ENCODE measurements at places on chromosomes 1 and 21.

- DNase-seq = no peak
Observed at GRCh38 chr1:54499360-54500106, 48.5 kb upstream of the ACOT11 start.

GRCh38 chr1:3068564-3069431 is at the start of gene PRDM16:
Gene PRDM16 (plus strand): TSS chr1:3069203. CDS start chr1:3069260, 57 bp downstream.
- DNase-seq = peak; percentile 61

- DNase-seq = no peak
Observed at GRCh38 chr1:155003227-155003765, 694 bp downstream of the ZBTB7B start.

GRCh38 chr1:68166348-68166747 is 66.0 kb downstream of the WLS start:
- no peak for DNase-seq

DNA sequence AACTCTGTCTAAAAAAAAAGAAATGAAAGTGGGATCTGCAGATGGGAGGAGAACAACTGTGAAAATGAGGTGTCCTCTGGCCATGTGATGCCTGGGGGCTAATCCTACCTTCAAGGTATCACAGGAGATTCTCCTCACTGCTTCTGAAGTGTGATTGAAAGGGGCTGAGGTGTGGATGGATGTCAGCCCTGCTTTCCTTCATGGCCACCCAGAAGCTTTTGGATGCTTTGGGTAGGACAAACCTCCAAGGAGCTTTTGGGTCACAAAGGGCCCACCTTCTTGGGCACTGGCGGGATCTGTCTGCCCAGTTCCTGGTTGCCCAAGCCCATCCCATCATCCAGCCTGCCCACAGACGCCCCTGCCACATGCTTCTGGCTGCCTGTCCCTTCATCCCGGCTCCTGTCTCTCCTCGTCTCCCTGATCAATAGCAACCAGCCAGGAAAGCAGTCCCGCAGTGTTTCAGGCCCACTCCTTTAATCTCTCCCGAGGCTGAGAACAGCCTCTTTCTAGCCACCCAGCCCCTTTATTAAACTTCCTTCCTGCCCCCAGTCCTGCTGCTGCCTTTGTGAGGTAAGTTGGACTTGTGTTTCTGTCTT is 87.2 kb downstream of the MAN1C1 start:
- no peak for DNase-seq

DNA sequence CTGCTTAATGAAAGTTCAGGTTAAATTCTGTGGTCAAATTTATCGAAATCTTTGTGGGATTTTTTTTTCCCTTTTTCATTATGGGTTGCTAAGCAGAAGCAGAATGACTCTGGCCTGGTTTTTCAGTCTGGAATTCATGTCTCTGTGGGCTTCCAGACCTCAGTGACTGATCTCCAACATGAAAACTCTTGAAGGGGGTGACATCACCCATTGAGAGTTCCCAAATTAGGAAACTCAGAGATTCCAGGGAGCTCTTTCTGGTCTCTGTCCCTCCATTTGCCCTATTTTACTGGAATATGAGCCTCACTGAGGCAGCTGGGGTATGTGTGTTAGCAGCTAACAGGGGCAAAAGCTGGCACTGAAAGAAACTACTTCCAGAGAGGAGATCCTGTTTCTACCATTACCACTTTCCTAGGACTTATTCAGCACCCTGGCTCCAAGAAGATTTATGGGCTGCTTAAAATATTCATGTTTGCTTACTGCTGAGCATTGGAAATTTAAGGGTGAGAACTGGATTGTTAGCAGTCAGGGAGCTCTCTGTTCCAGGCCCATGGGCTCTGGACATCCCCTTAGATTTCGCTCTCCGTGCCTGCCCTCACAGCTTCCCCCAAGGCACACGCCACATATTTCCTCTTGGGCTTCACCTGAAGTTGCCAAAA is 203.4 kb upstream of the SPAG17 start:
- DNase-seq = no peak

- DNase-seq = no peak
Observed at GRCh38 chr1:65825741-65826140, 33.0 kb downstream of the PDE4B start.

- no peak for DNase-seq
Observed at GRCh38 chr1:8533124-8533523, 215.2 kb downstream of the SLC45A1 start.
